Activated CD8-positive, alpha-beta T cell treated with anti-CD3 and anti-CD28 coated beads, Interleukin-2, amount 10 ng/mL, durations not matched to agents 7 days and 5 days (primary cell): ENCODE measurements at places on chromosomes 5 and 9. TPM values are rescaled to one million over a fixed set of nuclear protein-coding genes. Genes with fewer than 3 reads are reported as not detected.

DNA sequence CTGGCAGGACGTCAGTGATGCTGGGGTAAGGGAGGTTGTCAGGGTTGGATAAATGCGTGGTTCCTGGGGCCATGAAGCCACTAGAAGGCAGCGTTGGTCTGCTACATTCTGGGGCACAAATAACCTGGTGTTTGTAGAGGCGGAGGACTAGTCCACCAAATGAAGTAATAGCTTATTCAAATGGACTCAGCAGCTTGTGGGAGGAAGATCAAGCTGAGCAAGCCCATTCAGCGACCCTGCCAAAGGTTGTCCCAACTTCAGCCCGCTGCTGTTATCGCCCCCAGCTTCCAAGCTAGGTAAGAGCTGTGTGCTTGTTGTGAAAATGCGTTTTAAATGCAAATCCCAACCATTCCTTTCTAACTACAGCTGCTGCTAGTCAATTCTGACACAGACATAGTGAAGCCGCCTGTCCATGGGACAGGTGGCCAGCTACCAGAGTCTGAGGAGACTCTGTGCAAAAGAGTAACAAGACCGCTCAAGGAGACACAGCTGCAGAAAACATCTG lies 7.6 kb upstream of the FAM240B start:
- no peaks in the 10 kb centered on the region for H3K4me1 ChIP-seq
- H3K4me3 ChIP-seq = no peak overlapping the region
- no peaks in the 10 kb centered on the region for H3K27me3 ChIP-seq
- no peak overlapping the region for H3K27ac ChIP-seq
- no peak for DNase-seq

- DNase-seq = no peak
- no peak overlapping the region for H3K4me3 ChIP-seq
- H3K36me3 ChIP-seq = no peaks in the 10 kb centered on the region
- no peaks in the 10 kb centered on the region for H3K27me3 ChIP-seq
- no peaks in the 10 kb centered on the region for H3K4me1 ChIP-seq
- no peak overlapping the region for H3K27ac ChIP-seq
Measured at GRCh38 chr5:110376281-110376951, 350.1 kb downstream of the TMEM232 start.

DNA sequence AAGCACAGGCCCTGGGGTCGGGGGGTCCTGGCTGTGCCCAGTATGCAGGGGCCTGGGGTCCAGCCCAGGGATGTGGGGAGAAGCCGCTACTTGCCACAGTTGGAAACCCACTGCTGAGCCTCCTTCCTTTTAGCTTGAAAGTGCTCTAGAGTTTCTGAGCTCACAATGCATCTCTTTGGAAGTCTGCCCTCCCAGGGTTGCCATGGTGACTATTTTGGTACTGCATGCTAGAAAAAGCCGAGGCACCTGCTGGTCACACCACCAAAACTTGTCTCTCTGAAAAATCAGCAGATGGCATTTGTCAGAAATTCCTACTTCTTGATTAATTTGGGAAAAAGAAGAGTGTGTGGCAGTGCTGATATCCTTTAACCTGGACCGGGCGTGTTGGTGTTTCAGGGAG lies 151.8 kb downstream of the SEC61B start:
- H3K4me3 ChIP-seq = no peak overlapping the region
- H3K27me3 ChIP-seq = peaks cover 27% of the 10 kb centered on the region
- DNase-seq = no peak
- H3K36me3 ChIP-seq = no peaks in the 10 kb centered on the region

GRCh38 chr5:50655067-50655809 lies 11.2 kb upstream of the PARP8 start:
- H3K36me3 ChIP-seq = peaks cover under 1% of the 10 kb centered on the region
- DNase-seq = no peak
- H3K4me1 ChIP-seq = peaks cover 15% of the 10 kb centered on the region
- no peak overlapping the region for H3K27ac ChIP-seq
- no peak overlapping the region for H3K4me3 ChIP-seq

DNA sequence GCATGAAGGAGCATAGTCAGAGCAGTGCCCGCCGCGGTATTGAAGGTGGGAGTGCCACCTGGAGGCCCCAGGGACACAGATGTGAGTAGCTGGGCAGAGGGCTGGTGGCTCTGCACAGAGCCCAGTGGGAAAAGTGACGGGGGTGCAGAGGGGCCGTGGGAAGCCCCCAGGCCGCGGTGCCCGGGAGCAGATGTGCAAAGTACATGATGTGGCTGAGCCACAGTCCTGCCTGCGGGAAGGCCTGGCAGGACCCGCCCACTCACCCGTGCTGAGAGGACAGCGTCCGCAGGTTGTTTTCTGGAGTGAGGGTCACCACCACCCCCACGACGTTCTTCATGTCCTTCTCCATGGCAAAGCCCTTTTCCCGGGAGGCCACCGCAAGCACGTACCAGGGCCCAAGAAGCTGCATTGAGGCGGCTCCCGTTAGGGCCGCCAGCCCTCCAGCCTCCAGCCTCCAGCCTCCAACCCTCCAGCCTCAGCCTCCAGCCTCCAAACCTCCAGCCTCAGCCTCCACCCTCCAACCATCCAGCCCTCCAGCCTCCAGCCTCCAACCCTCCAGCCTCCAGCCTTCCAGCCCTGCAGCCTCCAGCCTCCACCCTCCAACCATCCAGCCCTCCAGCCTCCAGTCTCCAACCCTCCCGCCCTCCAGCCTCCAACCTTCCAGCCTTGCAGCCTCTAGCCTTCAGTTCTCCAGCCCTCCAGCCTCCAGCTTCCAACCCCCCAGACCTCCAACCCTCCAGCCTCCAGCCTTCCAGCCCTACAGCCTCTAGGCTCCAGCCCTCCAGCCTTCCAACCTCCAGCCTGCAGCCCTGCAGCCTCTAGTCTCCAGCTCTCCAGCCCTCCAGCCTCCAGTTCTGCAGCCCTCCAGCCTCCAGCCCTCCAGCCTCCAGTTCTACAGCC lies 914 bp downstream of the LCN6 start:
- no peak overlapping the region for H3K27ac ChIP-seq
- H3K27me3 ChIP-seq = peaks cover 11% of the 10 kb centered on the region
- H3K4me1 ChIP-seq = peaks cover 6% of the 10 kb centered on the region
- DNase-seq = no peak

DNA sequence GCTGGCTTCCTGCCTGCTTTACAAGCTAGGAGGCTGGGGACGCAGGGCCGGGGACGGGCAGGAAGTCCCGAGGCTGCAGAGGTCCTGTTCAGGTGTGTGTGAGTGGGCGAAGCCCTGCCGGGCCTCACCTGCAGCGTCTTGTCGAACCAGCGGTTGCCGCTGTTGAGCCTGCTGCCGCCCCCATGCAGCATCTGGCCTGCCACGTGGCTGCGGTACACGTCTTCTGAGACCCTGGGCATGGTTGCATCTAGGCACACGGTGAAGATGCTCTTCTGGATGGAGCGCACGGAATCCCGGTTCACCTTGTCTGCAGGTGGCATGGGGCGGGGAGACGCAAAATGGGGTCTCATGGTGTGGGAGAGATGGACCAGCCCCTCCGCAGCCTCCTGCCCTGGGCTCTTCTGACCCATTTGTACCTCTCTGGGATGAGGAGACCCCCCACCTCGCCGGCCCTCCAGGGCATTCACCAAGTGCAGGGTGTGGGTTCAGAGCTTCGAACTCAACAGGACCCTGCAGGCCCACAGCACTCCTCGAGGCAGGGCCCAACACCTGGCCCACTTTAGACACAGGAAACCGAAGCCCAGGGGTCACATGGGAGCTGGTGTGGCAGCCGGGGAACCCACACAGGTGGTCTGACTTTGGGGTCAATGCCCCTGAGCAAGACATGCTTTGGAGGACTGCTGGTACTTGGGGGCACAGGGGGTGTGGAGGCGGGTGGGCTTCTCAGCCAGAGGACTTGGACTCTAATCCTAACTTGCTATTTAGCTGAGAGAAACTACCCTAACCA lies 10.0 kb downstream of the CRAT start:
- no peak overlapping the region for H3K4me3 ChIP-seq
- DNase-seq = no peak
- H3K4me1 ChIP-seq = no peaks in the 10 kb centered on the region
- no peak overlapping the region for H3K27ac ChIP-seq
- H3K27me3 ChIP-seq = no peaks in the 10 kb centered on the region

GRCh38 chr9:98195671-98196070 lies 3.2 kb upstream of the CORO2A start:
- no peaks in the 10 kb centered on the region for H3K27me3 ChIP-seq
- no peak overlapping the region for H3K4me3 ChIP-seq
- peaks cover 16% of the 10 kb centered on the region for H3K4me1 ChIP-seq
- H3K27ac ChIP-seq = no peak overlapping the region

GRCh38 chr5:172683645-172684471 lies 42.8 kb downstream of the NEURL1B start:
- H3K4me1 ChIP-seq = peaks cover 19% of the 10 kb centered on the region
- H3K27me3 ChIP-seq = peaks cover 11% of the 10 kb centered on the region
- peak; percentile 41 for DNase-seq
- no peak overlapping the region for H3K27ac ChIP-seq

The PAEP gene
- not detected for total RNA-seq

DNA sequence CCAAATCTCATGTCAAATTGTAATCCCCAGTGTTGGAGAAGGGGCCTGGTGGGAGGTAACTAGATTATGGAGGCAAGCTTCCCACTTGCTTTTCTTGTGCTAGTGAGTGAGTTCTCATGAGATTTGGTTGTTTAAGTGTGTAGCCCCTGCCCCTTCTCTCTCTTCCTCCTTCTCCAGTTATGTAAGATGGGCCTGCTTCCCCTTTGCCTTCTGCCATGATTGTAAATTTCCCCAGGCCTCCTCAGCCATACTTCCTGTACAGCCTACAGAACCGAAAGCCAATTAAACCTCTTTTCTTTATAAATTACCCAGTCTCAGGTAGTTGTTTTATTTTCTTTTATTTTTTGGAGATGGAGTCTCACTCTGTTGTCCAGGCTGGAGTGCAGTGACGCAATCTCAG lies 18.2 kb upstream of the TXNDC8 start:
- H3K27me3 ChIP-seq = no peaks in the 10 kb centered on the region
- H3K27ac ChIP-seq = no peak overlapping the region
- no peaks in the 10 kb centered on the region for H3K4me1 ChIP-seq
- H3K4me3 ChIP-seq = no peak overlapping the region

DNA sequence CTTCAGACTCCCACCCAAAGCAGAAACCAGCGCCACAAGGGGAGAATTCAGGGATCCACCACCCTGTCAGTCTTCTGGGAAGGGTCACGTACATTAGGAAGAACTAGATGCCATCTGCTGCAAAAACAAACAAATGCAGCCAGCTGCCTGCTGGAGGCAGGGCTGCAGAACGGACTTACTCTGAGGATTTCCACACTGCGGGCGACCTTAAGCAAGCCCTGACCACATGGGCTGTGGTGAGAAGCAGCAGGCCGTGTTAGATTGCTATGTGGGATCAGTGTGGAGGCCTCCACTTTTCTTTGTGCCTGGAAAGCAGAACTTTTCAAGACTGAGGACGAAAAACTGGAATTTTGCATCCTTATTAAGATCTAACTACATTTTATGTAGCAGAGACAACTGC lies 13.4 kb upstream of the LTC4S start:
- no peaks in the 10 kb centered on the region for H3K4me1 ChIP-seq
- H3K27me3 ChIP-seq = no peaks in the 10 kb centered on the region
- no peak overlapping the region for H3K27ac ChIP-seq
- DNase-seq = no peak
